Motor neuron (in vitro differentiated cells): ENCODE measurements at places on chromosomes 13 and 19. TPM values are rescaled to one million over a fixed set of nuclear protein-coding genes. Genes with fewer than 3 reads are reported as not detected.

Gene CASP14
- 0.09 and 0.10 TPM in 2 replicates for total RNA-seq

Gene FUT6
- 0.35 and 0.64 TPM in 2 replicates for total RNA-seq

Gene LYPD5
- 0.74 and 1.00 TPM in 2 replicates for total RNA-seq

Gene MYPOP
- 6.1 and 7.9 TPM in 2 replicates for total RNA-seq

Gene ZNF793
- total RNA-seq: 0.38 and 0.87 TPM in 2 replicates

Gene CGB1
- not detected in 2 replicates for total RNA-seq

Gene POGLUT2
- total RNA-seq: 14.0 and 14.4 TPM in 2 replicates

Gene APOC1
- 6.8 and 7.6 TPM in 2 replicates for total RNA-seq

Gene MAB21L1
- total RNA-seq: 0.49 and 0.91 TPM in 2 replicates

Gene CGB5
- total RNA-seq: 0.52 TPM in 1 of 2 replicates, not detected in the other

Gene IFNL1
- total RNA-seq: not detected in 2 replicates

Gene NAXD
- 19.9 and 22.7 TPM in 2 replicates for total RNA-seq
